Trophoblast cell (in vitro differentiated cells and primary cell): ENCODE measurements at places on chromosomes 6 and 20.
A peak's percentile ranks its signal among the peaks of the same experiment; 100 is the strongest.

DNA sequence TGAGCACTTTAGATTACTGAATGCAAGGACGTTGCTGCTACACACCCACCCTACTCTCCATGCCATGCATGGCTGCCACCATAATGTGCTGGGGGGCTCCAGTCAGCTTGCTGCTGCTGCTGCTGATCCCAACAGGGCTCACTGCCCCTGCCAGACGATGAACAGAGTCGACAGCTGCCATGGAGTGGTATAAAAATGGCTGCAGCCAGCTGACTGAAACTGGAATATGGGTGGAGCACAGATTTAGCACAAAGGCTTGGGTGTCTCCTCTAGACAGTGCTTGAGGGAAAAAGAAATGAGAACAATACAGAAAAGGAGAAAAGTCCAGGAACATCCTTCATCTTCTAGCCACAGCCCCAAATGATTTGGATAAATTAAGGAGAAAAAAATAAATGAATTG lies 150.7 kb downstream of the PDSS2 start:
- no peaks in the 10 kb centered on the region for H3K4me1 ChIP-seq
- no peak overlapping the region for H3K27ac ChIP-seq
- H3K36me3 ChIP-seq, result no peaks in the 10 kb centered on the region
- no peak overlapping the region for H3K4me3 ChIP-seq
- no peaks in the 10 kb centered on the region for H3K27me3 ChIP-seq

DNA sequence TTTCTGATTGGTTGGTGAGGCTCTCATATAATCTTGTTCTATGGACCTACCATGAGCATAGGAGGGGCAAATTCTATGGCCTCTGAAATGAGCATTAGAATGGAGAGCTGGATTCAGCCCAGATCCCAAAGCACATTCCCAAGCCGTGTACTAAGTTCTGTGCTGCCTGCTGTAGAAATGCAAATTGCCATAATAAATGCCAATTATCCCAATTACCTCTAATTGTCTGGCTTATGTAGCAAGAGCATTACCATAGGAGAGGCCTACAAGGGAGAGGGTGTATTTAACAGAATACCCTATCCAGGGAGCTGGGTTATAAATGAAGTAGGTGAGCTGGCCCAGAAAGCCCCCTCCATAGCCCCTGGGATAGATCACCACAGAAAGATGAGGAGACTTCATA lies 126.8 kb downstream of the LRFN2 start:
- no peak overlapping the region for H3K27ac ChIP-seq
- H3K27me3 ChIP-seq, result no peaks in the 10 kb centered on the region
- no peak for DNase-seq
- no peak overlapping the region for H3K4me3 ChIP-seq
- H3K4me1 ChIP-seq, result no peaks in the 10 kb centered on the region
- H3K36me3 ChIP-seq, result no peaks in the 10 kb centered on the region

DNA sequence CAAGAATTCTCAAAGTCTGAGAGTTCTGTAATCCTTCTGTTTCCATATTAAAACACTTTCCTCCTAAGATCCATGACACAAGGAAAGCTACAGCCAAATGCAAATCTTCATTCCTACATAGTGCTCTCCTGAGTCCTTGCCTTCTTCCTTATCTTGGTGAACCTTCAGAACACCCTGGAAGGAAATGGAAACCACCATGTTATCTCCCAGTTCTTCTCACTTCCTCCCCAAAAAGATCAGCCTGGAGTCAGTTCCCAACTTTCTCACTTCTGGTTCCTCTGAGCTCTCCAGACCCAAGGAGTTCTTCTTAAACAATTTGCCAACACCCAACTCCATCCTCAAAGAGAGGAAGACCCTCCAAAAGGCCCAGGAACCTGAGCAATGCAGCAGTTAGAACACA lies 193.3 kb upstream of the CCN2 start:
- H3K4me3 ChIP-seq, result no peak overlapping the region
- H3K36me3 ChIP-seq, result no peaks in the 10 kb centered on the region
- no peak overlapping the region for H3K27ac ChIP-seq
- H3K27me3 ChIP-seq, result no peaks in the 10 kb centered on the region
- H3K4me1 ChIP-seq, result no peaks in the 10 kb centered on the region

DNA sequence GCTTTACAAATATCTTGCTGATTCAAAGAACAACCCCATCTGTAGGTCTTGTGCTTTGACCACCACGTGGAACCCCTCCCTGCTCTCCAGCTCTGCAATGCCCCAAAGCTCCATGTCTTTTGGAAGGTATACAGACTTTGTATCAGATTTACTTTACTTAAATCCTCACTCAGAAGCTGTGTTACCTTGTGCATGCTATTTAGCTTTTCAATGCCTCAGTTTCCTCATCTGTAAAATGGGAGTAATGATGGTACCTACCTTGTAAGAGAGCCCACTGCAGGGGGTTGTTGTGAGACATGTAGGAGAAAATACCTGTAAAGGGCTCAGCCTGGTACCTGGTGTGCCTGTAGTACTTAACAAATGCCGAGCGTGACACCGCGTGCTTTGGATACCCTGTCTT lies 200.2 kb upstream of the CHD6 start:
- no peak overlapping the region for H3K27ac ChIP-seq
- no peak overlapping the region for H3K4me3 ChIP-seq
- H3K27me3 ChIP-seq, result no peaks in the 10 kb centered on the region

DNA sequence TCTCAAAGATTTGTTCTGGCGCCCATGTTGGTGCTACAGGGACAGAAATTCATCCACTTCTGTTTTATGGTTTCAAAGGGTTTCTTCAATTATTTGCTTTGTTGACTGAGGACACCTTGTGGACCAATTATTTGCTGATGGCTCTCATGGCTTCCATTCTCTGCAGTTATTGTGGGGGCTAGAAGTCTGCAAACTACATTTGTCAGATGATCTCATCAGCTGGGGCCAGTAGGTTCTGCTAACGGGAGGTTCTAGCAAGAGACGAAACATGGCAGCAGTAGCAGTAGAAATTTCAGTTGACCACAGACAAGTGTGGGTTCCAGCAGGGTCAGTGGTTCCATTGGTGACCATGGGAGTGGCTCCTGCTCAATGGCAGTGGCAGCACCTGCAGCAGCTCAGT lies 72.8 kb upstream of the BLCAP start:
- DNase-seq, result no peak
- peak overlapping the region; percentile 48 for H3K4me3 ChIP-seq
- H3K36me3 ChIP-seq, result no peaks in the 10 kb centered on the region
- no peaks in the 10 kb centered on the region for H3K27me3 ChIP-seq

- no peaks in the 10 kb centered on the region for H3K36me3 ChIP-seq
- H3K4me3 ChIP-seq, result no peak overlapping the region
- H3K27me3 ChIP-seq, result no peaks in the 10 kb centered on the region
- no peaks in the 10 kb centered on the region for H3K4me1 ChIP-seq
- DNase-seq, result no peak
- no peak overlapping the region for H3K27ac ChIP-seq
These were observed 597.3 kb downstream of the UTRN start for GRCh38 chr6:144882425-144882824.

DNA sequence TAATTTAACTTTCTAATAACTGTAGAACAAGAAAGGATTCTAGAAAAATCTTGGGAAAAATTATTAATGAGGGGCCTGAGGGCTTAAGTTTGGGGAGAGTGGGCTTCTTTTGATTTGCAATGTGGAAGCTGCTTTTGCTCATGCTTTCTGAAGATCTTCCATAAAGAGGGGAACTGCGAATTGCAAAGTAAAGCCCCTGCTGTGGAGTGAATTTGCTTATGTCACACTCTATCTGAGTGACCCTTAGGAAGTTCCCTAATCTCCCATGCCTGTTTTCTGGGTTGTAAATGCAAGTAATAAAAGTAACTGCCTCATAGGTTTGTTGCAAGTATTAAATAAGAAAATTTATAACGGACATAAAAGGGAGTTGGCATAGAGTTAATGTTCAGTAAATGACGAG lies 301.2 kb downstream of the PLCB1 start:
- H3K27ac ChIP-seq, result no peak overlapping the region
- H3K4me3 ChIP-seq, result no peak overlapping the region
- H3K4me1 ChIP-seq, result no peaks in the 10 kb centered on the region
- H3K36me3 ChIP-seq, result no peaks in the 10 kb centered on the region
- no peaks in the 10 kb centered on the region for H3K27me3 ChIP-seq
- DNase-seq, result no peak

GRCh38 chr6:51550243-51550642 lies 537.2 kb downstream of the PKHD1 start:
- no peaks in the 10 kb centered on the region for H3K4me1 ChIP-seq
- H3K4me3 ChIP-seq, result no peak overlapping the region
- H3K27me3 ChIP-seq, result no peaks in the 10 kb centered on the region
- H3K36me3 ChIP-seq, result no peaks in the 10 kb centered on the region
- no peak for DNase-seq
- no peak overlapping the region for H3K27ac ChIP-seq

GRCh38 chr6:33914645-33915044 lies 110.8 kb upstream of the MLN start:
- H3K4me3 ChIP-seq, result no peak overlapping the region
- DNase-seq, result no peak
- no peak overlapping the region for H3K27ac ChIP-seq
- H3K27me3 ChIP-seq, result no peaks in the 10 kb centered on the region
- no peaks in the 10 kb centered on the region for H3K36me3 ChIP-seq

- no peak overlapping the region for H3K27ac ChIP-seq
- H3K4me3 ChIP-seq, result no peak overlapping the region
- no peaks in the 10 kb centered on the region for H3K4me1 ChIP-seq
- no peak for DNase-seq
These were observed 24.6 kb upstream of the BMP6 start for GRCh38 chr6:7701212-7701834.

- no peaks in the 10 kb centered on the region for H3K36me3 ChIP-seq
- DNase-seq, result no peak
- no peak overlapping the region for H3K4me3 ChIP-seq
- H3K27me3 ChIP-seq, result no peaks in the 10 kb centered on the region
- H3K4me1 ChIP-seq, result peaks cover 30% of the 10 kb centered on the region
These were observed 56.6 kb downstream of the SYTL3 start for GRCh38 chr6:158706369-158706982.

DNA sequence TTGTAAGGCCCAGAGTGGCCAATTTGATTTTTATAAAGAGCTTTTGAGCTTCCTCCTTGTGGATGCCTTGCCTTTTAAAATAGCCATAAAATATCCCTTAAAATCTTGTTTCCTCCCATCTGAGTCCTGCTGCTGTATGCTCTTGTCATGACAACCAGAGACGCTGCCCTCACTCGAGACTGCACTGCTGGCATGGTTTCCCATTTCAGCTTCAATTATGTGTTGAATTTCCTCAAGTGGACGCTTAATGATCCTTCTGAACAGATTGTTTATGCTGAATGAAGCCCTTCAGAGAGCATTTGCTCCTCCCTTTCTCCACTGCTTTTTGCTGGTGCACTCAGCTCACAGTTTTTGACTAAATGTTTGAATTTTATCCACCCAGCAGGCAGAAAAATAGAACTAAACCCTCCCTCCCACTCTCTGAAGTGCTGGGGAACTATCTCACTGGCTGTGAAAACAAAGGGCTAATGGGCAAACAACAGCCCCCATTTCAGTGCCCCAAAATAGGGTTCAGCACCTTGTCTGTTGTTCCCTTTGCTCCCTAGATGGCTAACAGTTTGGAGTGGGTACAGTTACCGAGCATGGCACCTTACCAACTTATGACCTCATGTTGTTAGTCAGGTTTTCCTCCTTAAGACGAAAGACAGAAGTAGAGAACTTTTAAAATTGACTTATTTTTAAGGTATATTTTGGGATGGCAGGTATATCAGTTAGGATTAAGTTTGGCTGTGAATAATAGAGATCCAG lies 45.5 kb upstream of the RNF8 start:
- no peak overlapping the region for H3K4me3 ChIP-seq
- DNase-seq, result no peak
- peaks cover 8% of the 10 kb centered on the region for H3K36me3 ChIP-seq
- no peaks in the 10 kb centered on the region for H3K27me3 ChIP-seq

DNA sequence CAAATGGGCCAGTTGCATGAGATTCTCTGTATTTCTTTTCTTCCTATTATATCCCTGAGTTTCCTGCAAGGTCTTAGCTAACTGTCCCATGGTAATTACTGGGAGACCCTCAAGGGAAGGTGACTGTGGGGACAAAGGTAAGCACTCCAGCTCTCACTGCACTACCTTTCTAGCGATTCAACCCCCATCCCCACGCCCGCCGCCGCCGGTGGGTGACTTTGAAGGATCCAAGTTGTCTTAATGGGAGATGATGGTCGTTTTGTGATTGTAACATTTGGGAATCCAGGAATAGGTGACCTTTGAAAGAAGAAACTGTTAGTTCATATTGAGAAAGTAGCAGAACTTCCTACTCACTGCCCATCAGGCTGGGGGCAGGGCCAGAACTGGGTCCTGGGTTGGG lies 265.5 kb downstream of the LRFN2 start:
- no peaks in the 10 kb centered on the region for H3K36me3 ChIP-seq
- H3K4me1 ChIP-seq, result no peaks in the 10 kb centered on the region

DNA sequence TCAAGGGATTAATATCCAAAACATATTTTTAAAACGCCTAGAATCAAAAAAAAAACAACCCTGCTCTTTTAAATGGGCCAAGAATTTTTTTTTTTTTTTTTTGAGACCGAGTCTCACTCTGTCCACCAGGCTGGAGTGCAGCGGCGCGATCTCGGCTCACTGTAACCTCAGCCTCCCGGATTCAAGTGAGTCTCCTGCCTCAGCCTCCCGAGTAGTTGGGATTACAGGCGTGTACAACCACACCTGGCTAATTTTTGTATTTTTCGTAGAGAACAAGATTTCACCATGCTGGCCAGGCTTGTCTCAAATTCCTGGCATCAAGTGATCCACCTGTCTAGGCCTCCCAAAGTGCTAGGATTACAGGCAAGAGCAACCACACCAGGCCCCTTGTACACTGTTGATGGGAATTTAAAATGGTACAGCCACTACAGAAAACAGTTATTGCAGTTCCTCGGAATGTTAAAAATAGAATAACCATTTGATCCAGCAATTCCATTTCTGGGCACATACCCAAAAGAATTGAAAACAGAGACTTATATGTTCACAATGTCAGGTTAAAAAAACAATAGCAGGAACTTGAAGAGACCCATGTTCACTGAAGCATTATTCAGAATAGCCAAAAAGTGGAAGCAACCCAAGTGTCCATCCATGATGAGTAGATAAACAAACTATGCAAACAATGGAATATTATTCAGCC lies 3.1 kb upstream of the MYL9 start:
- peaks cover 23% of the 10 kb centered on the region for H3K4me1 ChIP-seq
- H3K27me3 ChIP-seq, result no peaks in the 10 kb centered on the region
- DNase-seq, result no peak
- no peak overlapping the region for H3K4me3 ChIP-seq
- no peak overlapping the region for H3K27ac ChIP-seq

DNA sequence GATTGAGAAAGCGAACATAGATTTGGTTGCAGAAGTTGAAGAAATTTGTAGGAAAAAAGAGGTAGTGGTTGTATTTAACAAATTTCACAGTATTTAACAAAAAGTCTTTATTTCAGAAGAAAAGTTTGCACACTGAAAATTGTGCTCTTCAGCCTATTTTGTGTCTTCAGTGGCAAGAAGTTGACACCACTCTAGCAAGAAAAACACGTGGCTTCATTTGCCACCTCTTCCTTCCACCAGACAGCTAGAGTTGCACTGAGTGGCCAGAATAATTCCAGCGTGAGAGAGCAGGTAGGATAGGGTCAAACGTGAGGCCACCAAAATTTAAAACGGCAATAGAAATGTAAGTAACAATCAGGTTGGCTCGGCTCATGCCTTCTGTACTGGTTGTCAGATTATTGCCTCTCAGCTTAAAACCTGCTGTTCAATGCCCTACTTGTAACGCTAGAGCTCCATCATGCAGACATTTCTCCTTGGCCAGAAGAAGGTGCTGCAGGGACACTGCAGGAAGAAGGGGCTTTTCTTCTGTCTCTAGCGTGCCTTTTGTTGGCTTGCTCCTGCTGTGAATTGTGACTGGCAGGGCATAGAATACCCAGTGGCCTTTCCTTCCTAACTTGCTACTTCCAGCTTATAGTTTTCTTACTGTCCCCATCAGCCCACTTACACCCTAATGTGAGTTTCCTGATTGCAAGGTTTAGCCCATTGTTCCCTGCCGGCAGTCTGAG lies 12.1 kb downstream of the TRAPPC3L start:
- H3K4me1 ChIP-seq, result peaks cover 7% of the 10 kb centered on the region
- H3K4me3 ChIP-seq, result no peak overlapping the region
- no peak for DNase-seq
- no peaks in the 10 kb centered on the region for H3K27me3 ChIP-seq
- H3K36me3 ChIP-seq, result no peaks in the 10 kb centered on the region
